ENCODE measurements at places on chromosomes 12 and 14. TPM values are rescaled to one million over a fixed set of nuclear protein-coding genes. Genes with fewer than 3 reads are reported as not detected.

The GPR135 gene
- 1.2 TPM for total RNA-seq

The POTEM gene
- total RNA-seq: not detected

The HAL gene
- total RNA-seq: 0.16 TPM

The TXNDC16 gene
- total RNA-seq: 1.2 TPM

Measured in A549 treated with CORT108297 at 1 μM for 4 hours (cell line).